GM06990 (cell line): ENCODE measurements at places on chromosomes 3 and 15.

GRCh38 chr3:168714609-168715240, 619.0 kb upstream of the GOLIM4 start:
- peak; percentile 29 for DNase-seq

DNA sequence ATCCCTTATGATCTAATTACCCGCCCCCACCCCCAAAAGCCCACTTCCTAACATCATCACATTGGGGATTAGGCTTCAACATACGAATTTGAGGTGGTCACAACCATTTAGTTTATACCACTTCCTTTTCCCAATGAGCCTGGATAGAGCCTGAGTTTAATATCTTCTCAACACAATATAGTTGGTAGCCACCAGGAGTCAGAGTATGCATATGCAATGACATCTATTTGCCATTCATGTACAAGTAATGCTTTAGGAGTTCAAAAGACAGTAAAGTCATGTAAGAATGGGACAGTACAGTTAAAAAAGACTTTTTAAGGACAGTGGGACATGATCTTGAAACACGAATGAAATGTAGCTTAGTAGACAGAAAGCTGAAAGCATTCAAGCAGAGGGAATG, 172.4 kb downstream of the DCLK3 start:
- DNase-seq, result no peak

DNA sequence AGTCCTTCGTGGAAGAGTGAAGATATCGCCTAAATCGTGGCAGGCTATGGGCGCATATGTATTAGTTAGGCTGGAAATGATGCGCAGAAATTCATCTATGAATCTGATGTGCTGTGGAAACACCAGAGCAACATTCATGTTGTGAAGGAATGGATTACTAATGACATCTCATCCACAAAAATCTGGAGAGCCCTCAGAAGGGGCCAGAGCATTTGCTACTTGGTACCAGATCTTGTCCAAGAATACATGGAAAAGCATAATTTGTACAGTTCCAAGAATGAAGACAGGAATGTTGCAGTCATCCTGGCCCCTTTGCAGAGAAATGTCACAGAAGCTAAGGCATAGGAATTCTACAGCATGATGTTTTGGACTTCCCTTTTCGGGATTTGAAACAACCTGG, 38.4 kb upstream of the FOXB1 start:
- DNase-seq, result no peak

GRCh38 chr3:98784666-98785600, 21.8 kb downstream of the ST3GAL6 start:
- DNase-seq, result no peak

GRCh38 chr15:80957976-80958375, 31.6 kb downstream of the MESD start:
- DNase-seq, result no peak

GRCh38 chr3:8557298-8557697, 55.7 kb downstream of the LMCD1 start:
- DNase-seq, result no peak
